ENCODE measurements at places on chromosomes 5 and 9.

DNA sequence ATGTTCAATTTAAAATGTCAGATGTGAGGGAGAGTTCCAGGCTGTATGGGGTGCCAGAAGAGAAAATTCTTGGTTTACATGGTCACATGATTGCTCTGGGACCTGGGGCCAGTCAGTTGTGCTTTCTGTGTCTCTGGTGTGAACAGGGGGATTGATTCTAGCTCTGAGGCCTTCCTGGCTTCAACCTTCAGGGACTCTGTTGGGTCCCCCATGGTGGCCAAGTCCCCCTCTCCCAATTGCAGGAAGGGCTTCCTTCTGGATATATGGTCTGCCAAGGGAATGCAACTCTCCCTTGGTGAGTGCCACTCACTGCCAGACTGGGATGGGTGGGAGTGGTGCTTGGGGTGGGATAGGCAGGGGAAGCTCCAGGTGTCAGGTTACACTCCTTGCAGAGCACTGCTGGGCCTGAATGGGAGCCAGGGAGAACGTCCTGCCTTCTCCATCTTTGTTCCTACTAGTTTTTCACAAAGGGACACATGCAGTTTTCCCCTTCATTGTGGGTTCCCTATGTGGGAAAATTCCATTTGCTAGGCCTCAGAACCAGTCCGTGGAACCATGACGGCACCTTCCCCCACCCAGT is 153.2 kb downstream of the MELK start:
- DNase-seq, result peak; percentile 79

DNA sequence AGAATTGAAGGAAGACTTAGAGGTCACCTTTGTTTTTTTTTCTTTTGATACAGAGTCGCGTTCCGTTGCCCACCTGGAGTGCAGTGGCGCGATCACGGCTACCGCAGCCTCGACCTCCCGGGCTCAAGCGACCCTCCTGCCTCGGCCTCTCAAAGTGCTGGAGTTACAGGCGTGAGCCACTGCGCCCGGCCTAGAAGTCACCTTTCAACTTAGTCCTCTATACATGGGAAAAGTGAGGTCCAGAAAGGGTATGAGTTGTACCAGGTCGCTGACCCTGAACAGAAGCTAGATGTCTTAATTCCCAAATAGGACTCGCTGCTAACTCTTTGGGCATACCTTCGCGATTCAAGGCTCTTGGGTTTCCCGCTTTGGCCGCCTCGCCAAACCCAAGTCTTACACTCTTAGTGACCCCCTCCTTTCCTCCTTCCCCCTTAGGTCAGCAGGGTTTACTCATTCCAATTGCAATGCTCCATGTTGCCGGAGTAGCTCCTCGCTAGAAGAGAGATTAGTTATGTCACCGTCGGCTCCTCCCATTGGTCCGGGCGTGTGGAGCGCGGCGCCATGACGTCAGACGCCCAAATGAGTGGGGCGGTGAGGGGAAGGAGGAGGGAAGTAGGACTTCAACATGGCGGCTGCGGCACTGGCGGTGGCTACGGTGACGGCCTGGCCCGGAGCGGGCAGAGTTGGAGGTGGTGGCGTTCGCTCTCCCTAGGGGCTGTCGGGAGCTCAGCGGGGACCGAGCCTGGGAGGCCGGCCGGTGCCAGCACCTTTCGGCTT is at the start of gene UBAP1:
TSS of gene UBAP1 (plus strand) at position 608 of the 777 bp plus-strand sequence. CDS start 41,872 bp downstream, outside the sequence.
- DNase-seq, result peak; percentile 98

GRCh38 chr5:96716007-96716406 is 53.8 kb downstream of the CAST start:
- no peak for DNase-seq

DNA sequence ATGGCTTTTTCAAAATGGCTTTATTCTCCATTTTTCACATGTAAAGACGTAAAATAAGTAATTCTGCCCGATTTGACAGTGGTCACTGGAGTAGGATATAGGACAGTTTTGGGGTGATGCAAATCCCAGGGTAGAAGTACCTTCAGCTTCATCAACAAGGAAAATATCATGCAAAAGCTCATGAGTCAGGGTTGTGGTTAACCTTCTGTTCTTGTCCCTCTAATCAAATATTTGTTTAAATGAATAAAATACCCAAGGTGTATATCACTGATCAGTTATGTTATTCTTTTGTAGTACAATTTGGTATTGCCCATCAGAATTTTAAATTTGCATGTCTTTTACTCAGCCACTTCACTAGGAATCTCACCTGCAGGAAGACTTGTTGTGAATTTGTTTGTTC is 40.0 kb downstream of the FBXL7 start:
- DNase-seq, result no peak

DNA sequence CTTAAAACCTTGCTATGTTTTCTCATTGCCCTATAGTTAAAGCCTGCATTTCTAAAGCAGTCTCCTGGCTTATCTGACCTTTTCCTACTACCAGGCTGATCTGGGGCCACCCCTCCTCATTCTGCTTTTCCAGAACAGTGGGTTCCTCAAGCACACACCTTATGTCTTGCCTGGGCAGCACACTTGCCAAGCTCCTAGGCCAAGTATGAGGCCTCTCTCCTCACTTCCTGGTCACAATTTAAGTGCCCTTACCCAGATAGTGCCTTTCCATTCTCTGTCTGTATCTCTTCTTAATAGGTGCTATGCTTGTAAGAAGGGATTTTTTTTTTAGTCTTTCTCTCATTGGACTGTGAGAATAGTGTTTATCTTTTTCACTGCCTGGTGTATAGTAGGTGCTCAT is 39.7 kb downstream of the HMGCS1 start:
- DNase-seq, result no peak

- no peak for DNase-seq
Measured at GRCh38 chr5:179607160-179607931, 16.1 kb downstream of the HNRNPH1 start.

DNA sequence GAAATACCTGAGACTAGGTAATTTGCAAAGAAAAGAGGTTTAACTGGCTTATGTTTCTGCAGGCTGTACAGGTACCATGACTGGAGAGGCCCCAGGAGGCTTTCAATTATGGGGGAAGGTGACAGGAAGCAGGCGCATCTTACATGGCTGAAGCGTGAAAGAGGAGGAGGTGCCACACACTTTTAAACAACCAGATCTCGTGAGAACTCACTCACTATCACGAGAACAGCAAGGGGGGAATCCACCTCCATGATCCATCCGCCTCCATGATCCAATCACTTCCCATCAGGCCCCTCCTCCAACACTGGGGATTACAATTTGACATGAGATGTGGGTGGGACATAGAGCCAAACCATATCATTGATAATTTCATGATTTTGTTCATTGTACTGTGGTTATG is 2.5 kb upstream of the MED27 start:
- no peak for DNase-seq

- peak; percentile 95 for DNase-seq
Measured at GRCh38 chr9:116687074-116687753, at the start of gene TRIM32. Gene TRIM32 (plus strand): TSS chr9:116687305. CDS start chr9:116697743, 10,438 bp downstream.

DNA sequence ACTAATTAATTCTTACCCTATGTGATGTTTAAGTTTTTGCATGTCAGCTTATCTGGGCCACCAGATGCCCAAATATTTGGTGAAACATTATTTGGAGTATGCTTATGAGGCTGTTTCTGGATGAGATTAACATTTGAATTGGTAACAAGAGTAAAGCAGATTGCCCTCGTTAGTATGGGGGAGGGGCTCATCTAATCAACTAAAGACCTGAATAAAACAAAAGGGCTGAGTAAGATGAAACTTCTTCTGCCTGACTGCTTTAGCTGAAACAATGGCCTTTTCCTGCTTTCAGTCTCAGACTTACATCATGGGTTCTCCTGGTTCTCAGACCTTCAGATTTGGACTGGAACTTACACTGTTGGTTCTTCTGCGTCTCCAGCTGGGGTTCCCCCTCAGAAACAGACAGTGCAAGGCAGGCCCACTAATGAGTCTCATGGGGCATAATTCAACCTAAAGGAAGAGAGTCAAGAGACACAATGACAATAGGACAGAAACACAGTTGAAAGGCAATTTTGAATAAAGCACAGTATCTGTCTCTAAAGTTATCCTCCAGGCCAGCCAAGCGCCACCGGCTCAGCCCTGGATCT is 288.4 kb downstream of the CAAP1 start:
- no peak for DNase-seq

- DNase-seq, result no peak
Measured at GRCh38 chr9:133521122-133522072, 3.4 kb downstream of the MYMK start.

Data from H9 (cell line).